ENCODE measurements at places on chromosomes 6 and 20.

DNA sequence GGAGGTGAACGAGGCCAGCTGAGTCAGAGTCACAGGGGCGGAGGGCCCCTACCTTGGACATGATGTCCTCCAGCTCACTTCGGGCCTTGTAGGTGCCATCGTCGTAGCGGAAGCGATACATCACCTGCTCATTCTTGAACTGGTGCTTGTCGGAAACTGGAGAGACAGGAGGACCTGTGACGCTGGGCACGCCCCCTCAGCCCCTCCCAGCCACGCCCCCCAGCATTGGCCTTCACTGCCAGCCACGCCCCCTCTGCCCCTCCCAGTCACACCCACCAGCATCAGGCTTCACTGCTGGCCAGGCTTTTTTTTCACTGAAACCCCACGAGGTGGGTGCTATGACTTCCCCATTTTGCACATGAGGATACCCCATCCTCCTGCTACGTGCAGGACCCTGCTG lies 148.2 kb downstream of the PREX1 start:
- no peaks in the 10 kb centered on the region for H3K27me3 ChIP-seq
- peaks cover 99% of the 10 kb centered on the region for H3K36me3 ChIP-seq
- no peak overlapping the region for H3K4me3 ChIP-seq

DNA sequence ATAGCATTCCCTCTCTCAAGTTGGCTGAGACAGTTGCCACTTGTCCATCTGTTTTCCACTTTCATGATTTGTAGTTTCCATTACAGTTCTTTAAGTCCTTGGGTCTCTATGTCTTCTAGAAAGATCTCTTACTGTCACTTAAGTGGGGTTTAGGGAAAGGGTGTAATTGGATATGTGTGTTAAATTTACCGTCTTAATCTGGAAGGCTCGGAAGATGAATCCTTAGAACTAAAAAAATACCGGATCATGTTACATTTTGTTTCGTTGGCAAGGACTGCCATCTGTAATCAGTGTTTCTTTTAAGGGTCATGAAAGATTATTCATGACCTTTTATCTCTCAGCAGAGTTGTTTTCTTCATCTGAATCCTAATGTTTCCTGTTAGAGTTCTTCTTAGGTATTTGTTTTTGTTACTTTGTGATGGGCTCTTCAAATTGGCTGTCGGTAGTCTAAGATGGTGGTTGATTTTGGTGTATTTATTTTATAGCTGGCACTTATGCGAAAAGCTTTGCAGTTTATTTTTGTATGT lies 21.8 kb upstream of the BTBD3 start:
- H3K27me3 ChIP-seq: peaks cover 5% of the 10 kb centered on the region
- H3K27ac ChIP-seq: no peak overlapping the region
- H3K4me3 ChIP-seq: no peak overlapping the region
- H3K36me3 ChIP-seq: no peaks in the 10 kb centered on the region
- DNase-seq: no peak

GRCh38 chr6:3125815-3126214 lies 7.3 kb downstream of the BPHL start:
- DNase-seq: no peak
- H3K4me1 ChIP-seq: no peaks in the 10 kb centered on the region
- H3K27ac ChIP-seq: no peak overlapping the region
- no peaks in the 10 kb centered on the region for H3K36me3 ChIP-seq
- no peak overlapping the region for H3K4me3 ChIP-seq

- no peak overlapping the region for H3K27ac ChIP-seq
- H3K4me1 ChIP-seq: no peaks in the 10 kb centered on the region
- no peaks in the 10 kb centered on the region for H3K36me3 ChIP-seq
- no peak overlapping the region for H3K4me3 ChIP-seq
- no peak for DNase-seq
These were observed 737.0 kb upstream of the ADGRB3 start for GRCh38 chr6:67897998-67898607.

DNA sequence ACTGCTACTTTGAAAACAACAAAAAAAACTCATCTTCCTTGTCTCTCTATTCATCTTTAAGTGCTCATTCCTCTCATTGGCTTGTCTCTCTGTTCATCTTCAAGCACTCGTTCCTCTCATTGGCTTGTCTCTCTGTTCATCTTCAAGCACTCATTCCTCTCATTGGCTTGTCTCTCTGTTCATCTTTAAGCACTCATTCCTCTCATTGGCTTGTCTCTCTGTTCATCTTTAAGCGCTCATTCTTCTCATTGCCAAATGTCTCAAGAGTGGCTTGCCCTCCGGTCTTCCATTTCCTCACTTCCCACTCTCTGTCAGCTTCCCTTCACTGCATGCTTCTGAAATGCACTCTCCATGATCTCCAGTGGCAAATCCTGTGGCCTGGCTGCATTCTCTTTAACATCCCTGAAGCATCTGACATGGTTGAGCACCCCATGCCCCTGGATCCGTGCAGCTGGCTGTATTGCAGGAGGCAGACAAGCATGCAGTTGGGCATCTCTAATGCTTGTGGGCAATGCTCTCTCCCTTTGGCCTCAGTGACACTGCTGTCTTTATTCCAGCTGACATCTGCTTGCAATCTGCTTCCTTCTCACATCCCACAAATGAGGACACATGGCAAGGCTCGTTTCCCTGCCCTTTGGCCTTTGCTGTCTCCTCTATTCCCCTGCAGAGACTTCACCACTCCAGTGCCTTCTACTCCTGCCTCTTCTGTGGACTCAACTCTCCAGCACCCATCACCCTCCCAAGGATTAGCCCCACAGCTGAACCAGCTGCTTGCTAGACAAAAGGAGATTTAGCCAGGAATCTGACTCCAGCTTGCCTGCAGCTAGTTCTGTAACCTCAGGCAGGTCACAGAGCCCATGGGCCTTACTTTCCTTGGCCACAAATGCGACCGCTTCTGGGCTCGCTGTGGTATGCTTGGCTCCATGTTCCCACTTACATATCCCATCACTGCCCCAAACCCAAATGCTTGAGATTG lies 143.2 kb upstream of the SNX9 start:
- H3K36me3 ChIP-seq: no peaks in the 10 kb centered on the region
- H3K27ac ChIP-seq: no peak overlapping the region
- no peak overlapping the region for H3K4me3 ChIP-seq
- H3K4me1 ChIP-seq: no peaks in the 10 kb centered on the region
- no peaks in the 10 kb centered on the region for H3K27me3 ChIP-seq
- DNase-seq: no peak

- no peak overlapping the region for H3K27ac ChIP-seq
- no peaks in the 10 kb centered on the region for H3K4me1 ChIP-seq
- no peak overlapping the region for H3K4me3 ChIP-seq
- no peaks in the 10 kb centered on the region for H3K36me3 ChIP-seq
- no peaks in the 10 kb centered on the region for H3K27me3 ChIP-seq
These were observed 46.2 kb downstream of the EDN1 start for GRCh38 chr6:12336121-12336971.

GRCh38 chr6:139654888-139655782 lies 280.7 kb upstream of the CITED2 start:
- H3K27me3 ChIP-seq: peaks cover 2% of the 10 kb centered on the region
- H3K27ac ChIP-seq: no peak overlapping the region
- DNase-seq: no peak

DNA sequence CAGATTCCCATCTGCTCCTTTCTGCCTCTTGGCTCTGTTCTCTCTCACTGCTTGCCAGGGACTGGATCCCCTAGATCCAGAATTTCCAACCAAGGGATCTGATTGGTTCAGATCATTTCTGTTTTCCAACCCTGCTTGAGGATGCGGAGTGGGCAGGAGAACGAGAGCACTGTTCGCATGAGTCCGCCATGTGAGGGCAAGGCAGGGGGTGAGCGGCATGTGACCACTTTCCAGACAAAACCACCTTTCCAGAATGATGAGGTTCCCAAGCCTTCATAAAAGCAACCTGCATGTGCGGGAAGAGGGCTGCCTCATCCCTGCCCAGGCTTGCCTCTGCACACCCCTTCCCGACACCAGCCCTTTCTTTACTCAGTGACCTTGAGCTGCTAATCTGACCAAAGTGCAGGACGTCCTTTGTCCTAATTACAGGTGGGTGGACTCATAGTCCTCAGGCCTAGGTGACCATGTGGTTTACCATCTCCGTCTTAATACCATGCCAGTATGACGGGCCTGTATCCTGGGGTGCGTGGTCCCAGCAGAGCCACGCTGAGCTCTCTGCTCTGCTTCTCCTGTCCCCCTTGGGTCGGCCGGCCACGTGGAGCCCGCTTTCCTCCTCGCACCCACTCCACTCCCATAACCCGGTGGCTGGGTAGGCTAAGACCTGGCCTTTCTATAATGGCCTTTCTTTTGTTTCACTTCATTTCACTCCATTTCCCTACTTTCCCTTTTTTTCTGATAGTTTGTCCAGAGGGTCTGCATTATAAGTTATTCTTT lies 14.4 kb downstream of the NQO2 start:
- H3K4me3 ChIP-seq: no peak overlapping the region
- H3K36me3 ChIP-seq: peaks cover 41% of the 10 kb centered on the region
- DNase-seq: no peak

DNA sequence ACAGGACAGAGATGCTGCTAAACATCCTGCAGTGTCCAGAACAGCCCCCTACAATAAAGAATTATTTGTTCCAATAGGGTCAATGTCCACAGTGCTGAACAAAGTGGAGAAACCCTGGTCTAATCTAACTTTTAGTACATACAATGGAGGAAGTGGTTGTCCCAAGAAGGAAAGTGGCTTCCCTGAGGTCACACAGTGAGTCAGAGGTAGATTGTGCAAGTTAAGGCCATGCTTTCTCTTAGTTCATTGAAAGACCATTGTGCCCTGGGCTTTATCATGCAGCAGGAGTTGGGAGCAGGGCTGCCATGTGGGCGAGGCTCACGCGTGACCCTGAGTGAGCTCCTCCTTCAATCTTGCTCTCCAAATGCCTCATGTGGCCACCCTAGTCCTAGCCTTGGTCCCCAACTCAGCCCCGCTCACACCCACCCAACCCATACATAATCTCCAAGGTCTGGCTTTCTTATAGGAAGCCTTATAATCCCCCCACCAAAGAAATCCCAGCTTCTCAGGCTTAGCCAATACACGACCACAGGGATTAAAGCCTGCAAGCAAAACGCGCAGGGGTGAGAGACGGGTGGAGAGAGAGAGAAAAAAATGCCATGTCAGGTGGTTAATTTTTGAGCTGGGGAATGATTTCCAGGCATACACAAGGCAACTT lies 19.9 kb downstream of the SLC13A3 start:
- H3K4me1 ChIP-seq: no peaks in the 10 kb centered on the region
- no peaks in the 10 kb centered on the region for H3K36me3 ChIP-seq
- H3K27ac ChIP-seq: no peak overlapping the region
- no peak overlapping the region for H3K4me3 ChIP-seq
- peaks cover 5% of the 10 kb centered on the region for H3K27me3 ChIP-seq
- no peak for DNase-seq

- peaks cover 4% of the 10 kb centered on the region for H3K27me3 ChIP-seq
- DNase-seq: no peak
- H3K36me3 ChIP-seq: no peaks in the 10 kb centered on the region
These were observed 2.2 kb upstream of the GRM4 start for GRCh38 chr6:34147906-34148630.

- H3K27ac ChIP-seq: peak overlapping the region; percentile 65
- no peak overlapping the region for H3K4me3 ChIP-seq
- peaks cover 64% of the 10 kb centered on the region for H3K4me1 ChIP-seq
- peaks cover 76% of the 10 kb centered on the region for H3K36me3 ChIP-seq
- no peak for DNase-seq
- no peaks in the 10 kb centered on the region for H3K27me3 ChIP-seq
These were observed 21.0 kb downstream of the ZC3H12D start for GRCh38 chr6:149463781-149464180.

GRCh38 chr6:132612449-132613108 lies 11.5 kb downstream of the TAAR2 start:
- H3K27me3 ChIP-seq: peaks cover 2% of the 10 kb centered on the region
- no peaks in the 10 kb centered on the region for H3K36me3 ChIP-seq
- no peaks in the 10 kb centered on the region for H3K4me1 ChIP-seq
- no peak overlapping the region for H3K4me3 ChIP-seq

GRCh38 chr20:59074456-59074855 lies 31.9 kb upstream of the PRELID3B start:
- H3K4me1 ChIP-seq: no peaks in the 10 kb centered on the region
- no peaks in the 10 kb centered on the region for H3K36me3 ChIP-seq
- peaks cover 8% of the 10 kb centered on the region for H3K27me3 ChIP-seq
- H3K4me3 ChIP-seq: no peak overlapping the region

- no peaks in the 10 kb centered on the region for H3K36me3 ChIP-seq
- no peak overlapping the region for H3K4me3 ChIP-seq
- H3K4me1 ChIP-seq: no peaks in the 10 kb centered on the region
- H3K27ac ChIP-seq: no peak overlapping the region
These were observed 614.2 kb upstream of the NRSN1 start for GRCh38 chr6:23511817-23512216.

GRCh38 chr6:164252948-164253347 lies 838.4 kb downstream of the QKI start:
- no peak for DNase-seq
- no peaks in the 10 kb centered on the region for H3K27me3 ChIP-seq
- H3K4me1 ChIP-seq: no peaks in the 10 kb centered on the region
- H3K27ac ChIP-seq: no peak overlapping the region

- peaks cover 17% of the 10 kb centered on the region for H3K4me1 ChIP-seq
- H3K27me3 ChIP-seq: no peaks in the 10 kb centered on the region
- no peak overlapping the region for H3K4me3 ChIP-seq
- peaks cover 2% of the 10 kb centered on the region for H3K36me3 ChIP-seq
- no peak overlapping the region for H3K27ac ChIP-seq
- DNase-seq: no peak
These were observed 2.5 kb downstream of the TNFRSF6B start for GRCh38 chr20:63698739-63699465.

- no peak for DNase-seq
- no peak overlapping the region for H3K27ac ChIP-seq
These were observed 186.0 kb upstream of the POU3F2 start for GRCh38 chr6:98648211-98648914.

- H3K4me3 ChIP-seq: no peak overlapping the region
- no peak overlapping the region for H3K27ac ChIP-seq
- peaks cover 19% of the 10 kb centered on the region for H3K36me3 ChIP-seq
- no peaks in the 10 kb centered on the region for H3K4me1 ChIP-seq
- no peaks in the 10 kb centered on the region for H3K27me3 ChIP-seq
These were observed 18.2 kb downstream of the ERGIC3 start for GRCh38 chr20:35560105-35560511.

DNA sequence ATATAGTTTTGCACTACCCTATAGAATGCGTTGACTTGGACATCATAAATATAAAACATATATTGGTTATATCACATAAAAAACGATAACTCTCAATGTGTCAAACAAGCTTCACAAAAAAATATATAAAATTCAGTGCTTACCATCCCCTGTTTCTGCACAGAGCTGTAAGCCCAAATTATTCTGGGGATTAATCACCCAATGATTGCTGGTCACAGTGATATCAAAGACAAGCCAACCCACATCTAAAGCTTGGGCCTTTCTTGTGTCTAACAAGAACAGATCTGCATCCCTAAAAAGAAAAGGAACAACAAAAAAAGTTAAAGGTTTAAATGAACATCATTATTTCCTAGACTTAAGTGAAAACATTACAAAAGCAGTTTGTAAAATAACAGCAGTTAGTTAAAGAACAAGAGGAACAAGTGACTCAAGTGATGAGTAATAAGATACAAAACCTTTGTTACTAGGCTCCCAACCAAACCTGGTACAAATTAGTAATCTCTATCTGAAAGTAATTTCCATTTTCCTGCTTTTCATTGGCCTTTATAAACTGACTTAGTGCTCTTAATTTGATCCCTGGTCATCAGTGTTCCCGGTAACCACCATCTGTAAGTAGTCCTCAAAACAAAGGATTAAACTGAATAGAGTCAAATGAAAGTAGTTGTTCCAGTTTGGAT lies 81.1 kb downstream of the BMP5 start:
- no peak overlapping the region for H3K4me3 ChIP-seq
- DNase-seq: no peak

- no peaks in the 10 kb centered on the region for H3K4me1 ChIP-seq
- H3K27ac ChIP-seq: no peak overlapping the region
- no peaks in the 10 kb centered on the region for H3K36me3 ChIP-seq
These were observed 44.5 kb downstream of the SULF2 start for GRCh38 chr20:47740862-47741184.
